ENCODE measurements at places on chromosomes 4 and X.

- no peak for DNase-seq
These were observed 79.2 kb downstream of the UNC5C start for GRCh38 chr4:95469617-95470016.

DNA sequence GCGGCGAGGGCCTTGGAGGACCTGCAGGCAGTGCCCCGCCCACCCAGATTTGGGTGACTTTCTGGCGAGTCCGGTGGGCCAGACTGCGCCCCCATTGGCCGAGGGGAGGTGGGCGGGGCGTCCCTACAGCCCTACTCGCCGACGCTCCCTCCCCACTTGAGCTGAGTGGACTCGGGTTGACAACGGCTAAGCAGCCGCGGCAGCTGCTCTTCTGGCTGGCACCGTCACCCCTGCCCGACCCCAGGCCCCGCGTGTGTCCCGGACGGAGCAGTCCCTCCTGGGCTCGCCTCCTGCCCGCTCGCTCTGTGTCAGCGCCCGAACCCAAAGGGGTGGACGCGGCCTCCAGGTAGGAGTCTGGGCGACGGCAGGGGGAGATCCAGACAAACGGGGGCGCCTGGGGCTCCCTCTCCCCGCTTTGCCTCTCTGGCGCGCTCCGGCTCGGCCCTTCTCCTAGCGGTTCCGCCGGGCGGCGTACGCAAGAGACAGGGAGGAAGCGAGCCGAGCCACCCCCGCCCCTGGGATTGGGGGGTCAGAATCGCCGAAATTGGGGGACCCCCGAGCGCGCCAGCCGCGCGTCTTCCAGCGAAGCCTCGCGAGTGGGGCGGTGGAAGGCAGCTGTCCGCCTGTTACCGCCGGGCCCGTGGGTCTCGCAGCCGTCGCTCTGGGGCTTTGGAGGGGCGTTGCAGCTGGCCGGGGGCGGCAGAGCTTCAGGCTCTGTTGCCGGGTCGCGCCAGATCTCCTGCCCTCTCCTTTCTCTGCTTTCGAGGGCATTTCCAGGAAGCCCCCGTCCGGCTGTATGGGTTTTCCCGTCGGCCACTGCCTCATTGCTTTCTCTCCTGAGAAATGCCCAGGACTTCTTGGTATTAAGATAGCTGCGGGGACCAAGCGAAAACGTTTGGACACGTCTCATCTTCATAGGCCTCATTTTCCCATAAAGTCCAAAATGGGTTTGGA lies 46.3 kb downstream of the STARD8 start:
- DNase-seq: no peak

DNA sequence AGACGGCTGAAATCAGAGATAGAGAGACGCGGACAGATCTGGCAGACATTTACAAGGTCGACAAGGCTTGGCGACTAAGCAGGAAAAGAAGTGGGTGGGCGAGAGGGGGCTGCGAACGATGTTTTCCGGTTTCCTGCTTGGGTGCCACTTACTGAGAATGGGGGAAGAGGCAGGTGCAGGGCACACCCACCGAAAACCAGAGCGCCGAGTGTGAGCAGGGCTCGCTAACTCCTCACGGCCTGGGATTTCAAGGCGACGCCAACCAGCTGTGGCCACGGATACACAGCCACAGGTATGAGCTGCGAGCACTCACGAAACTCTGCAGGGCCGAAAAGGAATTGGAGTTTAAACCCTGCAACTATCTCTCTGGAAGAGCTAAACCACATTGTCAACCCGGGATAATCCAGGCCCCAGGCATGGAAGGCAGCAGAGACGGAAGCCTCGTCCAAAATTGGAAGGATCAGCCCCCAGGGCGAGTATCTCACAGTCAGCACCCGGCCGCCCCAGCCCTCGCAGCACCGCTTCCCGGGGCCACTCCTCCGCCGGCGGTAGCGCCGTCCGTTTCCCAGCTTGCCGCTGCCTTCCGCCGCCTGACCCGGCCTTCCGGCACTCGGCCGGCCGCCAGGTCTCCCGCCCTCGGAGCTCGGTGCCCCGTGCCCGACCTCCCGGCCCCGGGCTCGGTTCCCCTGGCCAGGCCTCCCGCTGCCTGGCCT lies 778 bp downstream of the CASP3 start:
- no peak for DNase-seq

GRCh38 chr4:75229806-75230570 lies 284.2 kb downstream of the RCHY1 start:
- DNase-seq: no peak

- no peak for DNase-seq
These were observed 51.1 kb upstream of the IL21 start for GRCh38 chr4:122671919-122672490.

DNA sequence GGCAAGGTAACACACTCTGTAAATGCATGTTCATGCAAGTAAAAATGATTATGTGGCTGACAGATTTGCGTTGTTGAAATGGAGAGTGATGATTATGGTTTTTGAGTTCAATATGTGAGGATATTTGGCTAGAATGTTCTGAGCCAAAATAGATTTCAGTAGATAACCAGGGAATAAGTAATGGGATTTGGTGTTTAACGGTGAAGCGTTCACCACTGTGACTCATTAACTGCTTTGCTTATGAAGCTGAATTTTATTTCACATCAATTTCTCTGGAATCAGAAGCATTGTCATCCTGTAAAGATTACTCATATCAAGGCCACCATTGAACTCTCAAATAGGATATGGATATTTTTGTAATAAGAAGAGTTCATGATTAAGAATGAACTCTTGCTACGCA lies 11.7 kb downstream of the AFP start:
- no peak for DNase-seq

- no peak for DNase-seq
These were observed 4.1 kb upstream of the INTS6L start for GRCh38 chrX:135516376-135516775.

- DNase-seq: no peak
These were observed 25.4 kb downstream of the TMEM47 start for GRCh38 chrX:34631479-34632220.

- DNase-seq: no peak
These were observed 58.7 kb upstream of the GPM6B start for GRCh38 chrX:13875572-13875971.
